ENCODE measurements at places on chromosomes 5 and 9.
A peak's percentile ranks its signal among the peaks of the same experiment; 100 is the strongest.

GRCh38 chr5:1512541-1513291, 11.0 kb downstream of the LPCAT1 start:
- no peak for DNase-seq

DNA sequence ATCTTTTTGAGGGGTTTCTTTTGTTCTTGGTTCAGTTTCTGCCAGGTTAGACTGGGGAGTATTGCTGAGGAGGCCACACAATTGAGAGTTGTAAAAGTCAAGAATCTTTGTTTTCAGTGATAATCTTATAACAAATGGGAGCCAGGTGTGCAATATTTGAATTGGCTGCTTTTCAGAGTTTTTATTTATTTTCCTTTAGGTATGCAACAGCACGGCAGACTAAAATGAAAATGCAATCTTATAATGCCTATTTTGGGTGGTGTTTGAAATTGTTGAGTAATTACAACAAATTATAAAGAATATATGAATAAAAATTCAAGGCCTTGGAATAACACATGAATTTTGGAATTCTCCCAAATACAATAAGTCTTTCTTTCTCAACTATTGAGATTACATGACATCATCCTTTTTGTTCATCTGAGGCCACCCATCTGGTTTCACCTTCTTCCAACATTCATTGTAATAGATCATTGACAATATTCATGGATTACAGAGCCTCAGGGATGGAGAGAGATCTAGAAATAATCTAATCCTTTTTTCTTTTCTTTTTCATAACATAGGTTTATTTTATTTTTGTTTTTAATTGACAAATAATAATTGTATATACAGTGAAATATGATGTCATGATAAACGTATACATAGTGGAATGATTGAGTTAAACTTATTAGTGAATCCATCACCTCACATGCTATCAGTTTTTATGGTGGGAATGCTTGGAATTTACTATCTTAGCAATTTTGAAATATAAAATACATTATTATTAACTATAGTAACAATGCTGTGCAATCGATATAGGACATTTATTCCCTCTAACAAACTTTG, 1061.0 kb downstream of the NR2F1-AS1 start:
- peak; percentile 23 for DNase-seq

GRCh38 chr9:114347675-114348074, 18.0 kb downstream of the ORM2 start:
- no peak for DNase-seq

DNA sequence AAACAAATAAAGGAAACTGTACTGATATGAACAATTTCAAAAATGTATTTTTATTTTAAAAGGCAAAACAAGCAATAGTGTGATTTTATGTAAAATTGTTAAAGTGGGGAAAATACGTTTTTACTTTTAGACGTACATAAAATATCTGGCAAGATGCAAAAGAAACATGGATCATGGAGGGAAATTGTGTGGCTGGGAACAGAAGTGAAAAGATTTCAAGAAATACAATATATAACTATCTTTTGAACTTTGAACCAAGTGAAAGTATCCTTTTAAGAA, 1.5 kb upstream of the ZNF367 start:
- no peak for DNase-seq

DNA sequence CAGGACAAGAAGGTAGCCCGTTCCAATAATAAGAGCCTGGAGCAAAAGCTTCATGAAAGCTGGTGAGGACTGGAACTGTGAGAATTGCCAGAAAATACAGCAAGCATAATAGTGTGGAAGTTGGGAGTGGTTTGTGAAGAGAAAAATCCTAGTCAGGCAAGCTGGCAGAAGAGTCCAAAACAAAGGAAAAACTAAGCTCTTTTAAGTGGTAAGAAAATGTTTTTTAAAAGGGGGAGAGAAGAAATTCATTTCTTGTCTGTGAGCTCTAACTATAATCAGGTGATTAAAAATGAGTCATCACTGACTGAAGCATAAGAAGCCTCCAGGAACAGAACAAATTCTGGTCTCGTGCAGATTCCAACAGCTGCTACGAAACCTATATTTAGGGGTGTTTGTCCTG, 102.6 kb downstream of the CAAP1 start:
- peak; percentile 3 for DNase-seq

GRCh38 chr9:76099516-76099915, 209.0 kb downstream of the PCSK5 start:
- DNase-seq = no peak

DNA sequence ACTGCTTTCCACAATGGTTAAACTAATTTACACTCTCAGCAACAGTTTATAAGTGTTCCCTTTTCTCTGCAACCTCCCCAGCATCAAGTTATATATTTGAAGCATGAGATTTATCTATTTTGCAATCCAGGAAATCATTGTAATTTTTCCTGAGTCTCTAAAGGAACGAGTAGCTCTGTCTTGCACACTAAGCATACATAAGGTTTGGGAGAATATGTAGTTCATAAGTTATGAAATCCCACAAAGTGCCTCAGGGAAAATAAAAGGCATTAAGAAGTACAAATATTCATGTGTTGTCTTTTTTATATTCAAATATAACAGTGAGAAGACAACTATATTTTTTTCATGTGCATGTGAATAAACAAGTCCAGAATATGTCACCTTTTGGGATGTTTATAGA, 377.1 kb upstream of the RORB start:
- DNase-seq = no peak

DNA sequence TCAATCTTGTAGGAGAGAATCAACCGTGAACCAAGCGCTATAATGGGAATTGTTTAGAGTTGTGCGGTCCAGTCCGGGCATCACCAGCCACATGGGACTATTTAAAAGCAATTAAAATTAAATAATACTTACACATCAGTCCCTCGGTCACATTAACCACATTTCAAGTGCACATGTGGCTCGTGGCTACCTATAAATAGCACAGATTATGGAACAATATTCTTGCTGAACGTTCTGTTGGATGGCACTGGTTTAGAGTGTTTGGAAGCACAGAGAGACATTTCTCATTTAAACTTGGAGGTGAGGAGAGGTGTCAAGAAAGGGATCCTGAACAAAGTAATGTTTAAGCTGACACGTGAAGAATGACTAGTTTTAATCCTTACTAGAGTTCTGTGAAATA, 12.5 kb upstream of the PIP5K1B start:
- no peak for DNase-seq

DNA sequence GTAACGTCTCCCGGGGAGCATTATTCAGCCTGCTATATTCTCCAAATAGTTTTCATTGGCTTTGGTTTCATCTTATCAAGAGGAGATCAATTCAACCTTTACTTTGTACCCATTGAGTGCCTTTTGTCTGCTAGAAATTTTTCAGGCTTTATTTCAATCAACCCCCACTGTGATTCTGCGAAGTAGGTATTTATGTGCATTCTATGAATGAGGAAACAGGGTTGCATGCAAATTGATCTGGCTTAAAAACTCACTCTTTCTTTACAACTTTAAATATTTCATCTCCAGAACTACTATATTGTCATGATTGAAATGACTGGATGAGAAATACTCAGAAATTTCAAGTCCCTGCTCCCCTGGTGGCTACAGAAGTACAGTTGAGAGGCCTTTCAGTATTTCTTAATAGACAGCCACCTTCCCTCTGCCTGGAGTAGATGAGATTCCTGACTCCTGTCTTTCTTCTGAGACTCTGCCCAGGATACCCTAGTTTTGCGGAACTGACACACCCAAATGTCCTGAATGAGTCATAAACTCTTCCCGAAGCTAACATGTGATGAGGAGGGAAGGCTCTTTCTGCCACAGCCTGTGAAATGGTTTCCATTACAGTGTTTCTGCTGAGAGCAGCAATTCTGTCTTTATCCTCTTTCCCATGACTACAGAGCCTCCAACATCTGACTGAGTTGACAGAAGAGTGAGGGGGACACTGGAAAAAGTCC, 52.6 kb upstream of the TNC start:
- peak; percentile 82 for DNase-seq
